Activated T-cell treated with anti-CD3 and anti-CD28 coated beads for 48 hours (primary cell): ENCODE measurements at places on chromosomes 4 and X.

GRCh38 chr4:33696586-33696985, 2547.7 kb downstream of the ARAP2 start:
- no peak for DNase-seq

DNA sequence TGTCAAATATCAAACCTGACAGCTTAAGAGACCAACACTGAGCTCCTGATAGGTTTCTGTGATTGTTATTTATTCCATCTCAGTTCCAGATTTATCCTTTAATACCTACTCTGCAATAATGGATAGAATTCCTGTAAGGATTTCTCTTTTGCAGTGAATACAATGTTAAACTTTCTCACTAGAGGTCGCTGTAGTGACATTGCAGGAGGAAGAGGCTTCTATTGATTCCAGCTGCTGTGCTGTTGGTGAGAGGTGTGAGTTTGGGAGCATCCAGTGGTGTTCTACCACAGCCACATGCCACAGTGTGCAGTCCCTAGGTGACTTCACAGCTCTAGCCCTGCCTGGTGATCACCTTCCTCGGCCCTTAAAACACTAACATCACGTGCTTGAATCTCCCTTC, 34.6 kb upstream of the DCAF8L2 start:
- no peak for DNase-seq

DNA sequence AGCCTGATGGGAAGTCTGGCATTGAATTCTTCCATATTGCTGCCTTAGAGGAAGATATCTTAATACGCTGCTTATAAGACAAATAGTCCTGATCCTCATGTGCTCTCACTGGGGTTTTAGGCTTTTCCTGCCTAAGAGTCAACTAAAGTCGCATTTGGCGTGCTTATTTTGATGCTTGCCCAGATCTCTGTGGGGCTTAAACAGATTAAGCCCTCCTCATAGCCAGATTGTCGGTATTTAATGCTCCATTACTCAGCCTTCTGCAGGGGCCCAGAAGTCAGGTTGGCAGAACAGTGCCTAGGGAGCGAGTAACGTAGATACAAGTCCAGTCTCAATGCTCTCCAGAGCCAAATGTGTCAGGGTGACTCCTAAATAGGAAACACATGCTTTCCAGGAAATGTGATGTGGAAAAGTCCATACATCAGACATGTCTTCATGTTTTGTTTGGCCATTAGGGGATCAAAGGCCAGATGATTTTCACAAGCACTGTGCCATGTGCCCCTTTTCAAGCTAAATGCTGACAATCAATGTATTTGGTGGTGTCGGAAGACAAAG, 262.8 kb downstream of the PRDM5 start:
- DNase-seq: no peak

GRCh38 chrX:116204932-116205331, 34.4 kb downstream of the AGTR2 start:
- DNase-seq: no peak

DNA sequence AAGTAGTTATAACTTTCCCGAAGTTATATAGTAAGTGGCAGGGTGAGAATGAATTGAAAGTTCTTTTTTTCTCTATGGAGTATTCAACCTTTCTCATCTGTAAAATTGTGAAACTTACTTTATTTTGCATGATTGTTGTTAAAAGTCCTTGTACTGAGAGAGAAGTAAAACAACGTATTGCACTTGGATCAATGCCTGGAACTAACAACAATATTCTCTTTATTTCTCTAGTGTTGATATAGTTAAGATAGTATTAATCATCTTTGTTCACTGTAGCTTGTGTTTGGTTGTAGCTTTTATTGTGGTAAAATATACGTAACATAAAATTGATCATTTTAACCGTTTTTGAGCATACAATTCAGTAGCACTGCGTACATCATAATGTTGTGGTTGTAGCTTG, 48.7 kb downstream of the STIM2 start:
- DNase-seq: no peak

GRCh38 chrX:103630171-103630511, 1.4 kb downstream of the TCEAL1 start:
- DNase-seq: no peak

GRCh38 chr4:51907006-51907669, 64.2 kb downstream of the DCUN1D4 start:
- DNase-seq: no peak

- DNase-seq: no peak
Measured at GRCh38 chr4:64780664-64781063, 371.4 kb upstream of the TECRL start.

- DNase-seq: no peak
Measured at GRCh38 chrX:68429216-68429615, 4.1 kb downstream of the OPHN1 start.

GRCh38 chr4:5654791-5655190, 53.6 kb downstream of the EVC2 start:
- DNase-seq: no peak

DNA sequence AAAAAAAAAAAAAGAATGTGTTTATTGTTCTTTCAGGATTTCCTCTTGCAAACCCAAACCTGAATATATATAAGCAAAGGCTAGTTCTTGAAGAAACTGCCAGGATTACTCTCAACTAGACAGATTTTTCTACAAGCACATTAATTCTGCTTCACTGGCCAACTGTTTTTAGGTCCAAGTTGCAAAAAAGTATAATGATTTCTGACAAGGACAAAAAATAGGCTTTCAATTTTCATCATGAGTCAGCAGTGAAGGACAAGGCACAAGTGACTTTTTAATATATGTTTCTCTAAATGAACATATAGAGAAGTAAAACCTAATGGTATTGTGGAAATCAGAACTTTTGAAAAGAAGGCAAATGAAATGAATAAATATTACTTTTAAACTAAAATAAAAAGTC, 73.7 kb downstream of the ELOVL6 start:
- DNase-seq: no peak

DNA sequence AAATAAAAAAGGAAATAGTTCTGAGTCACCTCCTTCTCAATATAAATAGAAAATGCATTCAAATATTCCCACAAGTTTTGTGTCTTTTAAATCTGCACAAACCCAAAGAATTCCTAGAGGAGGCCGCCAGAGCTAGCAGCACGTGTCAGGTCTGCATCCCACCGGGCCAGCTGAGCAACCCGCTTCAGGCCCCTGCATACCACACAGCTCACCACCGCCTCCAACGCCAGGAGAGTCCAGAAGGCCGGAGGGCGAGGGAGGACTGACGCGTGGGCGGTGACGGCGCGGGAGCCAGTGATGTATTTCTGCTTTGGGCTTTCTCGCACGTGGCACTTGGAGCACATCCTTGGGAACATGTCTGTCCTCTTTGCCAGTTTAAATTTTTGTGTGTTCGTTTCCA, 61.9 kb upstream of the CLDN34 start:
- no peak for DNase-seq

- DNase-seq: no peak
Measured at GRCh38 chr4:52755426-52755825, 4.2 kb upstream of the ERVMER34-1 start.

- DNase-seq: peak; percentile 12
Measured at GRCh38 chrX:136146614-136147314, 569 bp upstream of the FHL1 start.

- DNase-seq: no peak
Measured at GRCh38 chr4:53932796-53933610, 131.4 kb downstream of the CHIC2 start.

GRCh38 chr4:125254106-125254505, 60.6 kb upstream of the FAT4 start:
- DNase-seq: no peak

- DNase-seq: no peak
Measured at GRCh38 chr4:100042711-100043110, 92.6 kb upstream of the H2AZ1 start.

DNA sequence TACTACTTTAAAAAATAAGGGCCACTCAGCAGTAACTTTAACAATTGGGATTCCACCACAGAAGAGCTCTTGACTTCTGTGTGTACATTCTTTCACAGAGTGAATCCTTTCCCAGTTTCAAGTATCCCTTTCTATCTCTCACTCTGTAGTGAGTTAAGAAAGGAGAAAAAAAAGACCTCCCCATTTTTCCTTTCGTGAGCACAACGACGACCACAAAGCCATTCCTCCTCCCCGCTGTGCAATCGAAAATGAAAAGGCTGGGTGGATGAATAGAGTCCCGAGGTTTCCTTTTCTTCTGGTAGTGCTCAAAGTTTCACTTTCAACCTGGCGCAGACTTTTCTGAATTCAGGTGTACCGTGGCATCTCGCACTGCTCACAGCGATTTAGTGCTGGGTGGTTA, 58.0 kb downstream of the TAB3 start:
- DNase-seq: peak; percentile 15

DNA sequence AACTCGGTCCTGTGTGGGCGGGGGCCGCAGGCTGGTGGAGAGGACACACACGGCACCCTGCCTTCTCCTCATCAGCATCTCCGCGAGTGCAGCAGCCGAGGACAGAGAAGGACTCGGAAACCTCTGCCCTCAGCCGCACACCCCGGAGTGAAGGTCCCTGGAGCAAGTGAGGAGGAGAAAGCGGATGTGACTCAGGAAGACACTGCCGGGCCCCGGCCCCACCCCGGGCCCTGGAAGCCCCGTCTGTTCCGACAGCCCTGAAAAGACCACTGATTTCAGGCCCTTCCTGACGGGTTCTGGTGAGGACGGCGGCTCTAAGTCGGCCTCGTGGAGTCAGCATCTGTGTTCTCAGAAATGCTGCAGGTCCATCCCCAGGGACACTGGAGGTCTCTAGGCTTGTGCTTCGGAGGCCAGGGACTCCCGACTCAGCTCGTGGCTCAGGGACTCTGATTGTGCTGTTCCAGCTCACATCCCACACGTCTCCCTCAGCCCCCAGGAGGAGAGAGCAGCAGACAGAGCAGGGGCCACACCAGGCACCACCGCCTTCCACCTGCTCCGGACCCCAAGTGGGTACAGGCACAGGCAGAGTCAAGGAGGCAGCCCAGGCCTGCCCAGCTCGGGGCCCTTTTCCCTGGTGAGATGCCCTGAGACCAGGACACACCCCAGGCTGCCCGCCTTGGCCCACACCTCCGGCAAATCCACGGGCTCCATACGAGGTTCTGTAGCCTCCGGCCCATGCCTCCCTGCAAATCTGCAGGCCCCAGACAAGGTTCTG, 134.5 kb upstream of the NKX1-1 start:
- DNase-seq: no peak

DNA sequence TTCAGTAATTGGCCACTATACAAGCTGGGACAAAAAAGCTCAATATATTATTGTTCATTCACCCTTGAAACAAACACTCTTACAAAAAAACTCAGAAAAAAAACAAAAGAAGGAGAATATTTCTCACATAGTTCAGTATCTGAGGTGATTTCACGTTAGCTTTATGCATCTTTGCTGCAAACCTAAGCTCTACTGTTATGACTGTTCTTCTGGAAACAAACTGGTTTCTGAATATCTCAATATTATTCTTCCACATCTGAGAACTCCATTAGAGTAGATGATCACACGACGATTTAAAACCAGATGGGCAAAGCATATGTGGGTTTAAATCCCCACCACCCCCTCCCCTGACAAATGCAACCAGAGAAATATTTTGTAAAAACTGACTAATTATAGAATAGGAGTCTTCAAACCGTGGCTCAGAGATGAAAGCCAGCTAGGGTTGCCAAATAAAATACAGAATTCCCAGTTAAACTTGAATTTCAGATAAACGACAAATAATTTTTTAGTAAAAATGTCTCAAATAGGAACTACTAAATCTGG, 182.0 kb upstream of the FAM241A start:
- DNase-seq: no peak

DNA sequence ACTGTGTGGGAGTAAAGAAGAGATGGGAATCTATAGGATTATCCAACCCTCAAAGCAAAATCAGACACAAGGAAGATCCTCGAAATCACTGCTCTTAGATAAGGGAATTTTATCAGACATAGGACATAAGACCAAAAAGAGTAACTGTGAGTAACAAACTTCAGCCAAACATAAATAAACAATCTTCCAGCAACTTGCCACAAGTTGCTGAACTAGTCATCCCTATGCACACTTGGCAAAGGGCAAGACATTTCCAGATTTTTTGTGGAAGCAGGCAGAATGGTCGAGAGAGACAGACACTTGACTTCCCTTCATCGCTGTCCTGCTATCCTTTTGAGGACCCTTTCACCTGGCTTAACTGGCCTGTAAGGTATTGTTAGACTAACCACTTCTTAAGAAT, 89.6 kb downstream of the KCNIP4 start:
- DNase-seq: no peak

DNA sequence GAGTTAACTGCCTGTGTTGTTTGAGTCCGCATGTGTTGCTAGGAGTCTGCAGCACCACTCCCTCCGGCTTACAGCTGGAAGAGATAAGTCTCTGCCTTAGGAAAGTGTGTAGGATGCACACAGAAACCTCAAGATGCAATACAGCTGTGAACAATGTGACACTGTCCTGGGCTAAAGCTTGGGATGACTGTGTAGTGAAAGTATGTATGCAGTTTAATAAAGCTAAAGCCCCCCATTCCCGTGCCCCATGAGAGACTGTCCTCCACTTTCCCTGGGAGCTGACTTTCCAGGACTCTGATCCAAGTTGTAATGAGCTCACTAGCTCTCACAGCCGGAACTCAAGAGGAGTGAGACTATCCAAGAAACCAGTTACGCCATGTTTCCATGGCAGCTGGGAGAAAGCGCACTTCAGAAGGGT, 156.6 kb upstream of the FTHL17 start:
- no peak for DNase-seq

GRCh38 chr4:125464146-125464545, 149.4 kb downstream of the FAT4 start:
- no peak for DNase-seq

DNA sequence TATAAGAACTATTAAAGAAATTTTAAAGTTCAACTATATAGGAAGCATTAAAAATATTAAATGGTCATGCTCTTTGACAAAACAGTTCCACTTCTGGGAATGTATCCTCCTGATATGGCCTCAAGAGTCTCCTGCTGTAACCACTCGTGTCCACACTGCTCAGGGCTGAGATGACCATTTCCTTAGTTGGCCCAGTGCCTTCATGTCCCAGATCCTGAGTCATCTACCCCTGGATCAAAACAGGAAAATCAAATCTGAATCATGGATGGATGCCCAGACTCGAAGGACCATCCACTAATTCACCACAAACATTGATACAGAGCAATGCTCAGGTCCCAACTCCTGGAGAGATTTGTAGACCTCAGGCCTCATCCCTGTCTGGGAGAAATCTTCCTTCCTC, 44.7 kb downstream of the GPRASP3 start:
- DNase-seq: no peak

GRCh38 chrX:70043685-70044084, 6.1 kb downstream of the AWAT2 start:
- DNase-seq: no peak

- no peak for DNase-seq
Measured at GRCh38 chrX:110915111-110915510, 119.5 kb upstream of the CHRDL1 start.

DNA sequence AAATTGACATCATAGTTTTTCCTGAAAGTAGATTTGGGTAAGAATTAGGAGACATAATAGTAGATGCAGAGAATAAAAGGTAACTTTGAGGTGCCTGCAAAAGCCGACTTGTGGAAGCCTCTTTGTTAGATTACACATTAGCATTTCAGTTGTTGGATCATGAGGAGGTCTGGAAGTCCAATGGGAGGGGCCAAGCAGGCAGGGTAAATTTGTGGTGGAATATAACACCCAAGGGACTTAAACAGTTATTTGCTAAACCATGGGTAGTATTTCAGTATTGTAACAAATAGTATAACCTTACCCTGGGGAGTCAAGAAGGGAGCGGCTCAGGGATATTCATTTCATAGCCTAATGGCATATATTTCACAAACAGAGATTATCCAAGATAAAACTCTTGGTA, 810.7 kb upstream of the AMOT start:
- DNase-seq: no peak

GRCh38 chr4:164204434-164204833, 549.5 kb upstream of the SMIM31 start:
- DNase-seq: no peak
